Calu3 (cell line): ENCODE measurements at places on chromosomes 2 and 18. TPM values are rescaled to one million over a fixed set of nuclear protein-coding genes. Genes with fewer than 3 reads are reported as not detected.

GRCh38 chr18:59733421-59733820 is 36.2 kb upstream of the CCBE1 start:
- H3K27ac ChIP-seq: no peak overlapping the region
- no peak overlapping the region for H3K4me3 ChIP-seq
- H3K27me3 ChIP-seq: no peaks in the 10 kb centered on the region
- peaks cover 28% of the 10 kb centered on the region for H3K4me1 ChIP-seq
- no peak for DNase-seq
- no peaks in the 10 kb centered on the region for H3K36me3 ChIP-seq

- no peaks in the 10 kb centered on the region for H3K4me1 ChIP-seq
- H3K27ac ChIP-seq: no peak overlapping the region
- no peak overlapping the region for H3K4me3 ChIP-seq
These were observed 79.1 kb downstream of the BCL2L11 start for GRCh38 chr2:111199840-111200239.

- no peak overlapping the region for H3K4me3 ChIP-seq
- H3K27me3 ChIP-seq: peaks cover 37% of the 10 kb centered on the region
- no peaks in the 10 kb centered on the region for H3K36me3 ChIP-seq
- H3K27ac ChIP-seq: no peak overlapping the region
- H3K4me1 ChIP-seq: peaks cover 9% of the 10 kb centered on the region
These were observed 289.4 kb downstream of the KCNS3 start for GRCh38 chr2:18167871-18168270.

OLA1 gene
- total RNA-seq: 102 and 124 TPM in 2 replicates

LRATD1 gene
- total RNA-seq: 14.2 and 15.4 TPM in 2 replicates

INPP5D gene
- not detected in 2 replicates for total RNA-seq

GRCh38 chr2:185643434-185643833 is 95.2 kb upstream of the FSIP2 start:
- no peak overlapping the region for H3K27ac ChIP-seq
- no peaks in the 10 kb centered on the region for H3K27me3 ChIP-seq
- no peak overlapping the region for H3K4me3 ChIP-seq
- no peaks in the 10 kb centered on the region for H3K4me1 ChIP-seq
- no peak for DNase-seq

DAW1 gene
- 2.4 and 3.2 TPM in 2 replicates for total RNA-seq

GRCh38 chr2:224027070-224027469 is 12.0 kb downstream of the SERPINE2 start:
- H3K4me1 ChIP-seq: peaks cover 8% of the 10 kb centered on the region
- no peak overlapping the region for H3K27ac ChIP-seq
- H3K27me3 ChIP-seq: no peaks in the 10 kb centered on the region
- no peak for DNase-seq

OTOF gene
- not detected in 2 replicates for total RNA-seq

GRCh38 chr2:46915281-46915810 is at the start of gene MCFD2:
Gene MCFD2, minus strand, starts transcription at chr2:46915806. Its CDS starts 6,635 bp downstream, at chr2:46909171.
- no peak for DNase-seq
- peaks cover 57% of the 10 kb centered on the region for H3K36me3 ChIP-seq
- H3K27ac ChIP-seq: peak within 1 kb of the TSS; percentile 87

DNA sequence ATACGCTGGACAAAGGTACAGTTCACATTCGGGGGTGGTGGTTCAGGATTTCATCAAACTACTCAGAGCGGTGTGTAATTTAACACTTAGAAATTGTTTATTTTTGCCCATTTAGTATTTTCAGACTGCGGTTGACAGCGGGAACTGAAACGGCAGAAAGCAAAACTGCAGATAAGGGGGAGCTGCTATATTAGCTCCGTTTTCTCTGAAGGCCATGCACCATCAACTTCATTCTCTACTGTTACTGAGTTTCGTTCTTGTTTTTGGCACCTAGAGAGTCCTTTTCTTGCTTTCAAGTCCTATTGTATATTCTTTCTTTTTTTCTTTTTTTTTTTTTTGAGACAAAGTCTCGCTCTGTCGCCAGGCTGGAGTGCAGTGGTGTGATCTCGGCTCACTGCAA is 121.5 kb upstream of the SP3 start:
- no peak overlapping the region for H3K4me3 ChIP-seq
- H3K36me3 ChIP-seq: peaks cover 5% of the 10 kb centered on the region
- H3K4me1 ChIP-seq: no peaks in the 10 kb centered on the region
- no peak for DNase-seq
- H3K27me3 ChIP-seq: no peaks in the 10 kb centered on the region

- H3K27me3 ChIP-seq: no peaks in the 10 kb centered on the region
- peaks cover 27% of the 10 kb centered on the region for H3K4me1 ChIP-seq
These were observed 2.1 kb downstream of the ATL2 start for GRCh38 chr2:38374984-38375383.

GRCh38 chr18:68693091-68693815 is 21.7 kb downstream of the TMX3 start:
- no peak overlapping the region for H3K4me3 ChIP-seq
- no peak overlapping the region for H3K27ac ChIP-seq
- DNase-seq: no peak
- H3K36me3 ChIP-seq: peaks cover 5% of the 10 kb centered on the region
- H3K27me3 ChIP-seq: no peaks in the 10 kb centered on the region
- no peaks in the 10 kb centered on the region for H3K4me1 ChIP-seq

DNA sequence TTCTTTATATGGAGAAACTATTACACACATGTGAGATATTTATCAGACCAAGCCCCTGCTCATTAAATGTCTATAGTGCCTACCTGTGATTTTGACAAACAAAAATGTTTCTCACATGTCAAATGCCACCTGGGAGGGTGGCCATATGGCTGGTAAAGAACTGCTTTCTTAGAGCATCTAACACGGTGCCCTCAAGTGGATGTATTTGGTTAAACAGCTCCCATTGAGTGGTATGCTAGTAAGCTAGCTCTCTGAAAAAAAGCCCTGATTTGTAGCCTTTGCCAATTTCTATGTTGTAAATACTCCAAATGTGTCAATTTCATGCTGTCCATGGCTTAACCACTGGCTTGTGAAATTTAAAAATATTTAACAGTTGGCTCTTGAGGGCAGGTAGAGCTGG is 94.6 kb downstream of the PMAIP1 start:
- no peaks in the 10 kb centered on the region for H3K27me3 ChIP-seq
- no peak for DNase-seq
- H3K36me3 ChIP-seq: no peaks in the 10 kb centered on the region
- H3K27ac ChIP-seq: no peak overlapping the region
- H3K4me3 ChIP-seq: no peak overlapping the region

SERPINB3 gene
- 0.34 and 0.68 TPM in 2 replicates for total RNA-seq

- no peaks in the 10 kb centered on the region for H3K4me1 ChIP-seq
- peaks cover 100% of the 10 kb centered on the region for H3K27me3 ChIP-seq
- H3K27ac ChIP-seq: no peak overlapping the region
- no peak overlapping the region for H3K4me3 ChIP-seq
- H3K36me3 ChIP-seq: no peaks in the 10 kb centered on the region
These were observed 70.9 kb downstream of the AFF3 start for GRCh38 chr2:100071335-100072043.

GRCh38 chr2:106053581-106053980 is 140.5 kb downstream of the UXS1 start:
- no peaks in the 10 kb centered on the region for H3K27me3 ChIP-seq
- DNase-seq: no peak
- no peak overlapping the region for H3K4me3 ChIP-seq

- no peak overlapping the region for H3K27ac ChIP-seq
- no peaks in the 10 kb centered on the region for H3K27me3 ChIP-seq
- no peaks in the 10 kb centered on the region for H3K36me3 ChIP-seq
- peak; percentile 85 for DNase-seq
These were observed 60.6 kb downstream of the SLC16A14 start for GRCh38 chr2:230007931-230008707.

KLHL29 gene
- total RNA-seq: 11.9 and 12.4 TPM in 2 replicates

INHA gene
- total RNA-seq: 0.80 and 0.83 TPM in 2 replicates

GRCh38 chr2:78498125-78498524 is 527.4 kb upstream of the REG3G start:
- H3K36me3 ChIP-seq: no peaks in the 10 kb centered on the region
- H3K27me3 ChIP-seq: no peaks in the 10 kb centered on the region
- no peak for DNase-seq
- no peak overlapping the region for H3K4me3 ChIP-seq

GRCh38 chr2:104852090-104852666 is 1.7 kb upstream of the POU3F3 start:
- peaks cover 78% of the 10 kb centered on the region for H3K27me3 ChIP-seq
- H3K27ac ChIP-seq: no peak overlapping the region
- H3K36me3 ChIP-seq: peaks cover 5% of the 10 kb centered on the region
- DNase-seq: no peak
- peaks cover 18% of the 10 kb centered on the region for H3K4me1 ChIP-seq

DNA sequence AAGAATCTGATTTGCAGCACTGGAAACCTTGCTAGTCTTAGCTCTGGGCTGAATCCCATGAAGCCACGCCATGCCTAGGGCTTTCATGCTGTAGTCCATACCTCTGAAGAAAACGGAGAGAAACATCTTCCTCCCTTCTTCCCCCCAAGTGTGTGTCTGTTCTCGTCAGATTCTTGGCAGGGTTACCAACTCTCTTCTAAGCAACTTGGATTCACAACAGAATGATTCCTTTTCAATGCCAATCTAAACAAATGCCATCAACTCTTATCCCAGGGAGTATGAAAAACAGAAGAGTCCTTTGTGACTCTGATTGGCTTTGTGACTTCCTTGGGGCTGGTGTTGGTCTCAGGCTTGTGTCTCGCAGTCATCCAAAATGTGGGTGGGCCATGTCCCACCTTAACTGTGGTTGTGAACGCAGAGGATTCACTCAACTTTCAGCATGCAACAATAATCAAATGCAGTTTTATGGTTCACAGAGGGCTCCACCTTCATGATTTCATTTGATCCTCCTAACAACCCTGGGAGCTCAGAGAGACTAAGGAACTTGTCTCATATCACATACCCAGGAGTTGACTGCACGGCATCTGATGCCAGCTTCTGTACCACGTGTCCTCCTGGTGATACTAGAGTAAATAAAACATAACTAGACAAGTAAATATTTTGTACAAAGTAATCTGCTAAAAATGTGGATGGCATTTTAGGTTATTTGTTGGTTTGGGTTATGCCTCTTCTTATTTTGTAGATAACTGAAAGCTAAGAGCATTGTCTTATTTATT is 186.0 kb upstream of the TNP1 start:
- DNase-seq: no peak
- H3K36me3 ChIP-seq: no peaks in the 10 kb centered on the region
- no peak overlapping the region for H3K27ac ChIP-seq
- peaks cover 14% of the 10 kb centered on the region for H3K4me1 ChIP-seq
- no peaks in the 10 kb centered on the region for H3K27me3 ChIP-seq
- no peak overlapping the region for H3K4me3 ChIP-seq

- H3K27ac ChIP-seq: no peak overlapping the region
- H3K27me3 ChIP-seq: no peaks in the 10 kb centered on the region
- DNase-seq: no peak
- peaks cover 11% of the 10 kb centered on the region for H3K36me3 ChIP-seq
- no peaks in the 10 kb centered on the region for H3K4me1 ChIP-seq
These were observed 52.9 kb downstream of the REL start for GRCh38 chr2:60934165-60934722.

- no peak overlapping the region for H3K4me3 ChIP-seq
- DNase-seq: no peak
- no peaks in the 10 kb centered on the region for H3K36me3 ChIP-seq
- H3K27me3 ChIP-seq: no peaks in the 10 kb centered on the region
- no peaks in the 10 kb centered on the region for H3K4me1 ChIP-seq
These were observed 106.8 kb upstream of the FN1 start for GRCh38 chr2:215542690-215543089.

GRCh38 chr2:129753261-129753660 is 226.2 kb upstream of the RAB6C start:
- H3K36me3 ChIP-seq: no peaks in the 10 kb centered on the region
- no peak overlapping the region for H3K27ac ChIP-seq
- DNase-seq: no peak
- H3K4me3 ChIP-seq: no peak overlapping the region

AGXT gene
- not detected in 2 replicates for total RNA-seq

DNA sequence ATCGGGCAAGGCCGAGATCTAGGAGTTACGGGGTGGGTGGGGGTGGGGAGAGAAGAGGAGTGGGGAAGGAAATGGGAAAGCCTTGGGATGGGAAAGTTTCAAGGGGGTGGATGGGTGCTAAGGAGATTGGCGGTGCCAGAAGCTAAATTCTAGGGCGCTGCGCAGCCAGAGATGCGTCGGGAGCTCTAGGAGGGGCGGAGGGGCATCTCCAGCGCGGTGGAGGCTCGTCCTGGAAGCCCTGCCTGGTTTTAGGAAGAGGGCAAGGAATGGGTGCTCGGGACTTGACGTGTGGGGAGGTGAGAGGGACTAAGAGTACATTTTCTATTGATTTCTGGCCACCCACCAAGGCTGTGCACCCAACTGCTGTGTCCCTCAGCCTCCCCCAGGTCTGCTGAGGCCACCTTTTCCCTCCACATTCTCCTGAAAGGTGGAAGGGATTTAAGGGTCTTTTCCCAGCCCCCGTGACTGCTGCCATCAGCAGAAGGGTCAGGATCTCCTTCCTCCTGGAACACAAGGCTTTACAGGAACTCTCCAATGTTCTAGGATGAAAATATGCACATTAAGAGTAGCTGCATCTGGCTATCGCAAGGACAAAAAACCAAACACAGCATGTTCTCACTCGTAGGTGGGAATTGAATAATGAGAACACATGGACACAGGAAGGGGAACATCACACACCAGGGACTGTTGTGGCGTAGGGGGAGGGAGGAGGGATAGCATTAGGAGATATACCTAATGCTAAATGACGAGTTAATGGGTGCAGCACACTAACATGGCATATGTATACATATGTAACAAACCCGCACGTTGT is 1.4 kb downstream of the C2orf72 start:
- H3K36me3 ChIP-seq: no peaks in the 10 kb centered on the region
- DNase-seq: no peak
- H3K4me3 ChIP-seq: no peak overlapping the region

- no peaks in the 10 kb centered on the region for H3K27me3 ChIP-seq
- no peaks in the 10 kb centered on the region for H3K4me1 ChIP-seq
- H3K36me3 ChIP-seq: peaks cover 18% of the 10 kb centered on the region
- H3K4me3 ChIP-seq: no peak overlapping the region
These were observed 52.1 kb downstream of the VIL1 start for GRCh38 chr2:218471036-218471435.

NYAP2 gene
- total RNA-seq: 0.07 TPM in 1 of 2 replicates, not detected in the other

DNA sequence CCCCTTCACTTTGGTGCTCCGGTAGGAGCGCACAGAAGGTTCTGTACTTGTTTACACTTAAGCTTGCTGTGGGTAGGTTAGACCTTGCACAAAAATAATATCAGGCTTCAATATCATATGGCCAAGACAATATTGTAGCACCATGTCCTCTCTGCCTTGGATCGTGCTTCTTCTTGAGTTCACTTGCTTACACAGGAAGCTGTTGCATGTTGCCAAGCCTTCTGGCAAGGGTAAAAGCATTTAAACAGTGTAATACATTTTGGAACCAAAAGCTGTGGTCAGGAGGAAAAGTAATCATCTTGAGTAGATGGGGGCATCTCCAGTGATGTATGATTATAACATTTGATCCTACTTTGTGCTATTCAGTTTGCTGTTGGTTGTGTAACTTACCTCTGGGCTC is 197.5 kb downstream of the LTBP1 start:
- no peaks in the 10 kb centered on the region for H3K27me3 ChIP-seq
- no peak overlapping the region for H3K4me3 ChIP-seq
- H3K36me3 ChIP-seq: no peaks in the 10 kb centered on the region
- no peaks in the 10 kb centered on the region for H3K4me1 ChIP-seq

GRCh38 chr2:75018162-75018561 is 59.7 kb downstream of the POLE4 start:
- H3K27me3 ChIP-seq: no peaks in the 10 kb centered on the region
- H3K4me1 ChIP-seq: no peaks in the 10 kb centered on the region
- H3K27ac ChIP-seq: no peak overlapping the region
- H3K36me3 ChIP-seq: no peaks in the 10 kb centered on the region
- H3K4me3 ChIP-seq: no peak overlapping the region
- DNase-seq: no peak
